ENCODE measurements at places on chromosomes 5 and 9.

DNA sequence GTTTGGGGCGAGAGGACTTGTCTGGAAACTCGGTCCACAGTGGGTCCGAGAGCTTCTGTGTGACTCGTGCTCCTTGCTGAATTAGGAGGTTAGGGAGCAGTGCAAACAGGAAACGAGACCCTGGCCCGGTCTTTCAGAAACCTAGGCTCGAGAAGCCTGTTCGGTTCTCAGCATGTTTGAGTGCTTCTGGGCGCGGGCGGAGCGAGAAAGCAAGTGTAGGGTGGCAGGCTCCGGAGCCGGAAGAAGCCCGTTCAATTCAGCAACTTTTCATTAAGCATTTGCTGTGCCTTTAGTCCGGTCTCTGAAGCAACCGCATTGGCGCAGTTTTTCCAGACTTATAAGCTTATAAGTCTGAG is 547 bp downstream of the CLTA start:
- DNase-seq = peak; percentile 44

DNA sequence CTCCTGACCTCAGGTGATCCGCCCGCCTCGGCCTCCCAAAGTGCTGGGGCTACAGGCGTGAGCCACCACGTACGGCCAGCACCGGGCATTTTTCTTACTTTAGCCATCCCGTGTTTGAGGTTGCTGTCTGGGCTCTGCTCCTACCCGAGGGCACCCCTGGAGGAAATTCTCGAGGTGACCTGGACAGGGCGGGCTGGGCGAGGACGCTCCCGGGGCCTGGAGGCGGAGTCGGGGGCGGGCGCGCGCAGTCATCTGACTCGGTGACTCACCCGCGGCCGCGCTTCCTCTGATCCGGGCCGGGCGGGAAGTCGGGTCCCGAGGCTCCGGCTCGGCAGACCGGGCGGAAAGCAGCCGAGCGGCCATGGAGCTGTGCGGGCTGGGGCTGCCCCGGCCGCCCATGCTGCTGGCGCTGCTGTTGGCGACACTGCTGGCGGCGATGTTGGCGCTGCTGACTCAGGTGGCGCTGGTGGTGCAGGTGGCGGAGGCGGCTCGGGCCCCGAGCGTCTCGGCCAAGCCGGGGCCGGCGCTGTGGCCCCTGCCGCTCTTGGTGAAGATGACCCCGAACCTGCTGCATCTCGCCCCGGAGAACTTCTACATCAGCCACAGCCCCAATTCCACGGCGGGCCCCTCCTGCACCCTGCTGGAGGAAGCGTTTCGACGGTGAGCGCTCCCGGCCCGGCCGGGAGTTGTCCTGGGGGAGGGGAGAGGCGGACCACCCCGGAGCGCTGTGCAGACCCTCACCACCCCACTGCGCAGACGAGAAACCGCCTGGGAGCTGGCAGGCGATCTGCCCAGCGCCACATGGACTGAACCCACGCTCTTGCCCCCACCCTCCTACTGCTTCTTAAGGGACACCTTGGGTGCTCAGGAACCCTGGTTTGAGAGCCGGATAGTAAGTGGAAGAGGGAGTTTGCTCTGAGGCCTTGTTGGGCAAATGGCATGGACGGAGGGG is at the start of gene HEXB:
Gene HEXB (plus strand): TSS at position 334 of the 952 bp plus-strand sequence. CDS start 28 bp downstream, at position 362.
- DNase-seq = peak; percentile 85

DNA sequence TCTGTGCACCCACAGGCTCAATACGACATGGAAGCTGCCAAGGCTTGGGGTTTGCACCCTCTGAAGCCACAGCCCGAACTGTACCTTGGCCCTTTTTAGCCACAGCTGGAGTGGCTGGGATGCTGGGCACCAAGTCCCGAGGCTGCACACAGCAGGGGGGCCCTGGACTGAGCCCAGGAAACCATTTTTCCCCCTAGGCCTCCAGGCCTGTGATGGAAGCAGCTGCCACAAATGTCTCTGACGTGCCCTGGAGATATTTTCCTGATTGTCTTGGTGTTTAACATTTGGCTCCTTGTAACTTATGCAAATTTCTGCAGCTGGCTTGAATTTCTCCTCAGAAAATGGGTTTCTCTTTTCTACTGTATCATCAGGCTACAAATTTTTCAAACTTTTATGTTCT is 82.3 kb upstream of the LPAR1 start:
- DNase-seq = no peak

DNA sequence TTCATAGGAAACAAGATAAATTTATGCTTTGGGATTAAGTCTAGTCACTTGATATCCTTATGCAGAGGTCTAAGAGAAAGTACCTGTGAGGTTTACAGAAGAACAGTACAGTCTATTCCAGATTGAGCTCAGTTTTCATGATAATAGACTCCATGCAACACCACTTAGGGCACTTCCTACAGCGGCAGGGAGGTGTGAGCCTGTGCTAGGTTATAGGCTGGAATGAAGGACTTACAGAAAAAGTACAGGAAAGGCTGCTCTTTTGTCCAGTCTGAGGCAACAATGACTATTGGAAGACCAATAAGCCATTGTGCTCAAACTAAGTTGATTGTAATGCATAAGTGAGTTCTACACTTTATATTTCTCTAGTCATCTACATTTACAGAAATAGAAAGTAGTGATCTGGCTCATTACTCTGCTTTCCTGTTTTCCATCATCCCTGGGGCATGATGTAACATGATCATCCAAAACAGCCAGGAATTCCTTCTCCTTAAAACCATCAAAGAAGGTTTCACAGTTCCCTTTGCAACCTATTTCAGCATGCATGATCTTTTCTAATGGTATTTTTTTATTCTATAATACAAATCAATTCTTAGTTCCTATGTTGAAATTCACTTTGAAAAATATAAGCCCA is 322.8 kb downstream of the SLF1 start:
- DNase-seq = no peak

DNA sequence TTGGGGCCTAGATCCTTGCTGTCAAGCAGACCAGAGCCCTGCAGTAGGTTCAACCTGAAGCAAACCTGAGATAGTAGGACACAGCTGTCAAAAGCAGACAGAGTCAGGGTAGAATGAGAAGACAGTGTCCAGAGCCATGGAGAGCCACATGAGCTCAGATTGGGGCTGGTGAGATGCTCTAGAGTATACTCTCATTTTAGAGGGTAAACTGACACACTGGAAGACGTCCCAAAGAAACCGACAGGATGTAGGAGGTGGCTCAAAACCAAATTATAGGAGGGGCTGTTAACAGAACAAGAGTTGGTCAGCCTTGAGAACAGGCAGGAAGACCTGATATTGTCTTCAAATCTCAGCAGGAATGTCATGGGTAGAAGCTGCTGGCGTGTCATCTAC is 11.5 kb downstream of the CCDC69 start:
- DNase-seq = no peak

Measured in activated CD4-positive, alpha-beta T cell treated with anti-CD3 and anti-CD28 coated beads for 4 hours (primary cell).